ENCODE measurements at places on chromosomes 5 and 9.

DNA sequence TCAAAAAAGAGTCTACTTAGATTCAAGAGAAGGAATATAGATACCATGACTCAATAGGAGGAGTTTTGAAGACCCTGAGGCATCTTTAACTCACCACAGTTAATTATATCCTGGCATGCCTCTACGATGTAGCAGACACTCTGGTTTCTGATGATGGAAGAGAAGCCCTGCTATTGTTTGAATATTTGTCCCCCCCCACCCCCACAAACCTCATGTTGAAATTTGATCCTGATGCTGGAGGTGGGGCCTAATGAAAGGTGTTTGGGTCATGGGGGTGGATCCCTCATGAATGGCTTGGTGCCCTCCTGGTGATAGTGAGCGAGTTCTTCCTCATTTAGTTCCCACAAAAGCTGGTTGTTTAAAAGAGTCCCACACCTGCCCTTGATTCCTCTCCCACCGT is 147.9 kb upstream of the TBCA start:
- DNase-seq: no peak

- no peak for DNase-seq
Measured at GRCh38 chr9:74736646-74737045, 151.1 kb downstream of the TRPM6 start.

GRCh38 chr9:113614843-113615648 is 151.5 kb downstream of the RGS3 start:
- DNase-seq: no peak

DNA sequence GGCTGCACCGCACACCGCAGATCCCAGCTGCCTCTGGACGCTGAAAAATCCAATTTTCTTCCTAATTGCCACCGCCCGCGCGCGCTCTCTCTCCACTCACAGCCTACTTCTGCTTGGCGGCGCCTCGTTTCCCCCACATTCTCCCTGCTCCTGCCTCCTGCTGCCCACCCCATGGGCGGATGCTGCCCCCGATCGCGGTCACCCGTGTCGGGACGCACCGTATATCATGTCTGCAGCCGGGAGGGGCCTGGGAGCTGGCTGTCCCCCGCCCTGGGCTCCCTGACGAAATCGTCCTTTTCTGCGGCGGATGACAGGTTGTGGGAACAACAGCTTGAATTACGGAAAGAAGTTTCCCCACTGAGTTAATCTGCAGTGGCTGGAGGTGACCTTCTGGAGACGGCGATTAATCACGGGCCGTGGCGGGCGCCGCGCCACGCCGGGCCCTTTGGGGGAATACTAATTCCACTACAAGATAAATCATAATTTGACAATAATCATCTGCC is 36.3 kb upstream of the PSD2 start:
- DNase-seq: no peak

- peak; percentile 13 for DNase-seq
Measured at GRCh38 chr9:4985386-4986266, 554 bp downstream of the JAK2 start.

DNA sequence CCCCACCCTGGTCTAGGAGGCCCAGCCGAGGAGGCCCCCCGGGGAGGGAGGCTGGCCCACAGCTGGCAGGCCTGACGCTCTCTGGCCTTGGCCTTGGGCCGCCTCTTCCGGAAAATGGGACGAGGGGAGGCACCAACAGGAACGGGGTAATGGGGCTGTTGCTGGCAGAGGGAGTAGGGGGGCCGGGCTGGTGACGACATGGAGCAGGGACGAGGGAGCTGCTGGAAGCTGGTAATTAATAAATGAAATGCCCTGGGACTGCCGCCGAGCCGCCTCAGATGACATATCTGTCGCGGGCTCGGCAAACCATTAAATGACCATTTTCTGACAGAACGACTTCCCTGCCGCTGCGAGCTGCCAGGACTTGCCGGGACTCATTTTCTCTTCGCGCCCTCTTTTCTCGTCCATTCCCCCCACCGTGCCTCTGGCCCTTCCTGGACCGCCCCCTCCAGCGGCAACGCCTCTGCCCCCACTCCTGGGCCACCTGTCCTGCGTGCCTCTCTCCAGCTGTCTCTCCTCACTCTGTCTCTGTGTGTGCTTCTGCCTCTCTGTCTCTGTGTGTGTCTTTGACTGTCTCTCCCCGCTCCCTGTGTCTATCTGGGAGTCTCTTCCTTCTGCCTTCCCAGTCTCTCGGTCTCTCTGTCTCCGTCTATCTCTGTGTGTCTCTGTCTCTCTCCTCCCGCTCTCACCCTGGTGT is 215.7 kb downstream of the PAX5 start:
- no peak for DNase-seq

DNA sequence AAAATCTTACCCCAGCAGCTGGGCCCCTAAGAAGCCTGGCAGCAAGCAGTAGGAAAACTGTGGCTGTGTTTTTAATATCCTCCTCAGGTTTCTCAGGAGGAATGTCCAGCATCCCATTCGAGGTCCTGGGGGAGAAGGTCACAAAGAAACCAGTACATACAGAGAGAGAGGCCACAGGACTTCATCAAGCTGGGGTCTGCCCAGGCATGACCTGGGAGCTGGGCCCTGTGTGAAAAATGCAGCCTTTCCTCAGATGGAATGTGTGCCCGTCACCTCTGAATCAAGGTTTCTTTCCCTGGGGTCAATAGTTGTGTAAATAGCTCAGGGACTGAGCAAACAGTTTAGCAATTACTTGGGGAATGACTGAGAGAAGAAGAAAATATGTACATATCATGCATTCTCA is 33.9 kb upstream of the RAD23B start:
- DNase-seq: no peak

DNA sequence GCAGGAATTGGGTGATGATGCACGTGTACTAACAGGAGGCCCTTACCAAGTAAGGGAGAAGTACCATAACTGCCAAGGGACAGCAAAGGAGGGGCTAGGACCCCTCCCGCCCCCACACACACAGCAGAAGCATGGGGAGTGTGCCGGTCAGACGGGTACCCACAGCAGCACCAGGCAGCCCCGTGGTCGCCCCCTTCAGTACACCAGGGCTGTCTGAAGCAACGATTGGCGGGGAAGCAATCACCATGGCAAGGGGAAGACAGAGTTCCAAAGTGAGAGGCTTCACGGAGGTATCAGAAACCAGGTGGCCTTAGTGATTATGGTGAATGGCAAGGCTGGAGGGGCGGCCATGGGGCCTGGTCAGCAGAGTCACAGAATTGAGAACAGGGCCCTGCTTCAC is 72.2 kb downstream of the CAMSAP1 start:
- no peak for DNase-seq

DNA sequence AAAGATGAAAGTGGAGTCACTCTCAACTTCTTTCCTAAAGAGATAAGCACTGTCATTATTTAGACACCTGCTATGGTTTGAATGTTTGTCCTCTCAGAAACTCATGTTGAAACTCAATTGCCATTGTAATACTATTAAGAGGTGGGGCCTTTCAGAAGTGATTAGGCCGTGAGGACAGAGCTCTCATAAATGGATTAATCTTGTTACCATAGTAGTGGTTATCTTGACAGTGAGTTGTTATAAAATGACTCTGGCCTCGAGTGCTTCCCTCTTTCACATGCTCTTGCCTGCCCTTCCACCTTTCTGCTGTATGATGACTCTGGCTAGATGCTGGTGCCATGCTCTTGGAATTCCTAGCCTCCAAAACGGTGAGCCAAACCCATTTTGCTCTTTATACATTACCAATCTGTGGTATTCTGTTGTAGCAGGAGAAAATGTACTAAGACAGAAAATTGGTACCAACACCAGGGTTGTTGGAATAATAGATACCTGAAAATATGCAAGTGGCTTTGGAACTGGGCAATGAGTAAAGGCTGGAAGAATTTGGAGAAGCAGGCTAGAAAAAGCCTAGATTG is 38.0 kb downstream of the GDA start:
- no peak for DNase-seq

DNA sequence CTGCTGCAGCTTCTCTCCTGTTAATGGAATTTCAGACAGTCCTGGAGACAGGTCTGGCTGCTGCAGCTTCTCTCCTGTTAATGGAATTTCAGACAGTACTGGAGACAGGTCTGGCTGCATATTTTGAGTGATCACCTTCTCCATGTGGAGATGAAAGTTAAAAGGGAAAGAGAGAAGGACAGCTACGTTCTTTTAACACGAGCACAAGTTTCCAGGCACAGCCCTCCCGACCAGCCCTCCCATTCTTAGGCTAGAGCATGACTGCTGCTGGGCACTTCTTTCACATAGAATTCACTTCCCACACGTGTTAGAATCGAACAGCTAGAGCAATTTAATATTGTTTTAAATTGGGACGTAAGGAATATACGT is 133.3 kb upstream of the DMRT1 start:
- no peak for DNase-seq
